ENCODE measurements at places on chromosomes 4 and X. TPM values are rescaled to one million over a fixed set of nuclear protein-coding genes. Genes with fewer than 3 reads are reported as not detected.

MAGEA3 gene
- total RNA-seq, result 135 TPM

NSUN7 gene
- total RNA-seq, result 18.5 TPM

WDR17 gene
- 2.2 TPM for total RNA-seq

SOD3 gene
- 6.3 TPM for total RNA-seq

ADH4 gene
- not detected for total RNA-seq

PRRG3 gene
- not detected for total RNA-seq

TREX2 gene
- 2.0 TPM for total RNA-seq

NPY2R gene
- total RNA-seq, result not detected

All from PC-9 (cell line).